ENCODE measurements at places on chromosomes 1 and 21.

GRCh38 chr1:154574716-154575115 lies 7.1 kb downstream of the CHRNB2 start:
- DNase-seq = no peak

DNA sequence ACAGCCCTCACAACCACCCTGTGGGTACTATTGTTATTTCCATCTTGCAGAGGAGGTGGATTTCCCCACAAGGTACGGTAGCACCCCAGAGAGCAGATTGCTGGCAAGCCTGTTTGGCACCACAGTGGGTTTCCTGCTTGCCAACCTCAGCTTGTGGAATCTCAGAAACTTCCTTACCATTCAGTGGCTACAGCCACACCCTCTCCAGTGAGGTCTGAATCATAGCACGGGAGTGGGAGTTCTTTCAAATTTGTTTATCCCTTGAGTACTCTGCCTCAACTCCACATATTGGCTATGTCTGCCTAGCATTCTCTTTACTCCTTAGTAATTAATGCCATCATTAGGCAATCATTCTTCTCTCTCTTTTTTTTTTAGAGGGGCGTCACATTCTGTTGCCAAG lies 162.1 kb downstream of the PTPRU start:
- DNase-seq = no peak

- no peak for DNase-seq
Measured at GRCh38 chr1:62309906-62310305, 9.3 kb downstream of the KANK4 start.

DNA sequence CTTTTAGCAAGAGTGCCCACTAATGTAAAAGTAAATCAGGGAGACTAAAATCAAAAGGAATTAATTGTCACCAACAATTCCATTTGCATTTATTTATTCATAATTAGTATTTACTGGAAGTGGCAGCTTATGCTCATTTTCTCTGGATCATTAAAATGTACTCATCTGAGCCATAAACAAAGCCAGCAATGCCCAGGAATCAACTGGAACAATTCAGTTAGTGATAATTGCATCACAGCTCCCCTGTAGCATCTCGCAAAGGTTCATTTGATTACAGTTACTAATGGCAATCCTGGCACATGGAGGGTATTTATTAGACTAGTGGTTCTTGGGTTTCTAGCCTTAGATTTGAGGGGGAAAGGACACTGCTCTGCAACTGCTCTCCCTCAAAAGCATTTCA lies 92.7 kb upstream of the C1orf21 start:
- DNase-seq = no peak

GRCh38 chr1:156844638-156845037 lies 14.3 kb downstream of the INSRR start:
- no peak for DNase-seq

Measured in stimulated activated CD8-positive, alpha-beta memory T cell treated with anti-CD3 and anti-CD28 coated beads, Interleukin-7, amount 100 ng/mL, for 48 hours (primary cell).